B cell (primary cell): ENCODE measurements at places on chromosomes 3 and 15. TPM values are rescaled to one million over a fixed set of nuclear protein-coding genes. Genes with fewer than 3 reads are reported as not detected.

NEO1 gene
- polyA plus RNA-seq, result 0.48 and 1.3 TPM in 2 replicates

OR5K2 gene
- polyA plus RNA-seq, result not detected in 2 replicates

PPP2R3A gene
- 0.03 and 0.09 TPM in 2 replicates for polyA plus RNA-seq

GOLGA6L25 gene
- not detected in 2 replicates for polyA plus RNA-seq

SKOR1 gene
- polyA plus RNA-seq, result 0.37 and 0.84 TPM in 2 replicates

NTRK3 gene
- polyA plus RNA-seq, result not detected in 2 replicates

SSR3 gene
- 17.5 TPM in 2 replicates for polyA plus RNA-seq

SAMD7 gene
- polyA plus RNA-seq, result not detected in 2 replicates

HGD gene
- polyA plus RNA-seq, result 0.46 and 0.75 TPM in 2 replicates

AMOTL2 gene
- not detected in 2 replicates for polyA plus RNA-seq

SCN11A gene
- polyA plus RNA-seq, result 0.07 and 0.14 TPM in 2 replicates

TRAIP gene
- 5.0 and 5.7 TPM in 2 replicates for polyA plus RNA-seq

TRPM1 gene
- polyA plus RNA-seq, result 0.07 and 0.16 TPM in 2 replicates

SCG5 gene
- polyA plus RNA-seq, result 0.18 and 0.39 TPM in 2 replicates

CCDC39 gene
- polyA plus RNA-seq, result not detected in 2 replicates

PROK2 gene
- 0.06 and 0.07 TPM in 2 replicates for polyA plus RNA-seq

TKT gene
- 44.6 and 69.5 TPM in 2 replicates for polyA plus RNA-seq

TIMP4 gene
- polyA plus RNA-seq, result not detected in 2 replicates

RFTN1 gene
- 32.4 and 42.7 TPM in 2 replicates for polyA plus RNA-seq

LDHAL6B gene
- not detected in 2 replicates for polyA plus RNA-seq

MYL3 gene
- polyA plus RNA-seq, result not detected in 2 replicates

SPSB4 gene
- polyA plus RNA-seq, result not detected in 2 replicates

KIF15 gene
- polyA plus RNA-seq, result 0.28 and 0.36 TPM in 2 replicates

BCL2A1 gene
- 34.0 and 49.2 TPM in 2 replicates for polyA plus RNA-seq

RAB27A gene
- 7.2 and 14.4 TPM in 2 replicates for polyA plus RNA-seq

DNASE1L3 gene
- 0.66 and 2.6 TPM in 2 replicates for polyA plus RNA-seq

DBR1 gene
- 7.5 and 8.1 TPM in 2 replicates for polyA plus RNA-seq

CHRM5 gene
- not detected in 2 replicates for polyA plus RNA-seq

SLC24A5 gene
- not detected in 2 replicates for polyA plus RNA-seq

CCR2 gene
- polyA plus RNA-seq, result 0.23 and 0.82 TPM in 2 replicates

SLC9A9 gene
- 7.7 and 8.9 TPM in 2 replicates for polyA plus RNA-seq

EHHADH gene
- polyA plus RNA-seq, result 0.30 and 0.69 TPM in 2 replicates

CCRL2 gene
- polyA plus RNA-seq, result 2.8 and 3.3 TPM in 2 replicates

LIPC gene
- 0.12 TPM in 1 of 2 replicates, not detected in the other for polyA plus RNA-seq

PLXNB1 gene
- 0.95 and 1.6 TPM in 2 replicates for polyA plus RNA-seq

PP2D1 gene
- not detected in 2 replicates for polyA plus RNA-seq

LRRC3B gene
- polyA plus RNA-seq, result not detected in 2 replicates

DGKG gene
- polyA plus RNA-seq, result 0.67 and 1.1 TPM in 2 replicates

SH2D7 gene
- polyA plus RNA-seq, result not detected in 2 replicates

WDR76 gene
- polyA plus RNA-seq, result 1.9 and 3.0 TPM in 2 replicates

EOGT gene
- 1.6 and 1.7 TPM in 2 replicates for polyA plus RNA-seq

GALNT15 gene
- polyA plus RNA-seq, result not detected in 2 replicates

CNTN4 gene
- polyA plus RNA-seq, result not detected in 2 replicates

AMIGO3 gene
- polyA plus RNA-seq, result 11.1 and 18.6 TPM in 2 replicates

BFSP2 gene
- 0.50 and 0.60 TPM in 2 replicates for polyA plus RNA-seq

FETUB gene
- not detected in 2 replicates for polyA plus RNA-seq

ARHGAP11A gene
- 0.51 and 0.84 TPM in 2 replicates for polyA plus RNA-seq

ROBO2 gene
- not detected in 2 replicates for polyA plus RNA-seq

ERICH6 gene
- not detected in 2 replicates for polyA plus RNA-seq

SAXO2 gene
- polyA plus RNA-seq, result 2.5 and 3.1 TPM in 2 replicates

CYP1A2 gene
- polyA plus RNA-seq, result not detected in 2 replicates

GMPS gene
- 11.3 and 12.0 TPM in 2 replicates for polyA plus RNA-seq

COPB2 gene
- polyA plus RNA-seq, result 15.9 and 18.2 TPM in 2 replicates

RLBP1 gene
- not detected in 2 replicates for polyA plus RNA-seq

C3orf80 gene
- 0.04 TPM in 1 of 2 replicates, not detected in the other for polyA plus RNA-seq

CFAP92 gene
- not detected in 2 replicates for polyA plus RNA-seq

TM4SF1 gene
- polyA plus RNA-seq, result not detected in 2 replicates

RNF123 gene
- 51.8 and 55.6 TPM in 2 replicates for polyA plus RNA-seq

CASR gene
- polyA plus RNA-seq, result not detected in 2 replicates

IGSF10 gene
- polyA plus RNA-seq, result 0.03 TPM in 1 of 2 replicates, not detected in the other
